NCI-H2227 treated with DMSO at 0.1 percent for 48 hours (cell line): ENCODE measurements at places on chromosomes 4 and X.

- peak; percentile 5 for DNase-seq
Measured at GRCh38 chrX:154805696-154806091, 409 bp upstream of the MPP1 start.

GRCh38 chrX:16756724-16757123 is 29.5 kb upstream of the TXLNG start:
- peak; percentile 57 for DNase-seq

DNA sequence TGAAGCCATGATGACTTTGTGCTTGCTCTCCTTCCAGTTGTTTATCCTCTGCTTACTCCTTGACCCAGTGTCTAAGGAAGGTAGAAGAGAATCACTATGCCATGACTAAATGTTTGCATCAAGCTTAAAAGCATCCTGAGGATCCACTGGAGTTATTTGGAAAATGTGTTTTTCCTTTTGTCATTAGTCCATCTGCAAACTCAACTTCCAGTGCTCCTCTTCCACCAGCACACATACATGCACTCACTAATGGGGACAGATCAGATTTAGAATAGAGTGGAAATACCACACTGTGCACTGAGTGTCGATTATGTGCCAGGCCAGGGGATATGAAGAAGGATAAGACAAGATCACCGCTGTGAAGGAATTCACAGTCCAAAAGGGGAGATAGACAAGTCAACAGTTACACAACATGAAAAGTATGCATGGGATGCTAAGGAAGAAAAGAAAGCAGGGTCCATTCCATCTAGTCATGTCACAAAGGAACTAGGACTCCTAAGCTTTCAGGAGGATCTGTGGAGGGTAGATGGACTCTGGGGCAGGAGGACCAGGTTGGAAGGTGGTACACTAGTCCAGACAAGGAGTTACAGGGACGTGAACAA is 1.9 kb downstream of the OCIAD2 start:
- no peak for DNase-seq

DNA sequence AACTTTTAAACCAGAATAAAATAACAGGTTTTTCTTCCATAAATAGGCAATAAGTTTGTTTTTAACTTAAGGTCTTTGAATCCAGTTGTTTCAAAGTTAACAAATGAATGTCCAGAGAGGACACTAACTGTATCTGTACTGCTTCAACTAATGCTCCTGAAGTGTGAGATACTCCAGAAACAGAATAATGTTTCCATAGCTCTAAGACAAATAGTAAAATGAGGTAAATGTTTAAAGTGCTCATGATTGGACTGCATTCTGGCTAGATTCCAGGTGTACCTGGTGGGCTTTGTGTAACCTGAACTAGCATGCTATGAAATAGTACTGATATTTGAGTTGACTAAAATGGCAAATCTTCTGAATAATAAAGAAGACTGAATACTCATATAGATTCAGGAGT is 51.7 kb downstream of the METTL14 start:
- DNase-seq = no peak

DNA sequence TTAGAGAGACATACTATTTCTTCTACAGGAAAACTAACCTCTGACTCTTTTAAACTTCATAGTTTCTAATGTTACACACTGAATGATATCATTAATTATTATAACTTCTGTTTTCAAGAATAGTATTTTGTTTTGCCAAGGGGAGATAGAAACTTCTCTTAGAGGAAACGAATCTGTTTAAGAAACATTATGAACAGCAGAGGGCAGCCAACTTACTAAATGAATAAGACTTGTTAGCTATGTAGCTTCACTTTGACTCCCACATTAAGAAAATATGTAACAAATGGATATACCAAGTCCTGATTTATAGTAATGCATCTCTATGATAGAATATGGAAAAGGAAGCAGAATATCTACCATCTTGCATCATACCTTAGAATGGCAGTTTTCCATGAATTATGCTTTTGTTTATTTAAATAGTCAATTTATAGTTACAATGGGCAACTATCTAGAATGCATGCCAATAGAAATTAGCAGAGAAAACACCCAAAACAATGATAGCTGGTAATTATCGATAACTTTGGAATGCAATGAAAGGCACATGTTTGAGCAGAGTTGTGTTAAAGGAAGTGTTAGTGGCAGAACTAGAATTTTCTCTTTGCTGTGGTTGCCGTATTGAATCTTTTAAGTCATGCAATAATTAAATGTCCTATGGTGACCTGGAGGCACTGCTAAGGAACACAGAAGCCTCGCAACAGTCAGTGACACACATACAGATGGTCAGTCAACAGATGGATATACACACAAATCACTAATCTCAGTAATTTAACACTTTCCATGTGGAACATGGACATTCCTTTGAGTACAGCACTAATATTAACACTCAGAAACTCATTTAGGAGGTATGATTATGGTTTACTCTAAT is 105.7 kb upstream of the PDLIM3 start:
- DNase-seq = peak; percentile 32

- DNase-seq = no peak
Measured at GRCh38 chrX:145818186-145819113, 821 bp downstream of the SLITRK2 start.

- DNase-seq = no peak
Measured at GRCh38 chr4:187302457-187303150, 578.9 kb upstream of the FAT1 start.
